Thoracic aorta (tissue), 2 donors: ENCODE measurements at places on chromosomes 16 and 17.

GRCh38 chr16:66058172-66058691 is 308.3 kb upstream of the CDH5 start:
- DNase-seq = no peak

GRCh38 chr16:21336231-21336630 is 58.1 kb upstream of the CRYM start:
- no peak for DNase-seq

- DNase-seq = no peak
Measured at GRCh38 chr17:8413328-8413727, 15.7 kb upstream of the RNF222 start.

DNA sequence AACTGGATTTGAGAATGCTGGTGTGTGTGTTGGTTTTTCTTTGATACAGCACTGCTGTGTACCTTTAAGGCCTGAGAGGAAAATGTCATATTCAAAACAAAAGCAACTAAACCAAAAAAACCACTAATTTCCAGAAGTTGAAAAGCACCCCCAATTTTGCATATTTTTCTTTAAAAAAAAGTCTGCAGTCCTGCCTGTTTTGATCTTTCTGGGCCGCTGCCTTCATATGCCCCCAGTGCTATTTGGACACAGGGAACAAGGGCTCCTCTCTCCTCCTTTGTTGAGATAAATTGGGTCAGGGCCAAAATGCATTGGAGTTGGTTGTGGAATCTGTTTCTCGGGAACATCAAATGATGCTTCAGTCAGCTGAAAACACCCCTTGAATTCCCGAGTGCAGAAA is 26.9 kb downstream of the GPT2 start:
- DNase-seq = no peak

DNA sequence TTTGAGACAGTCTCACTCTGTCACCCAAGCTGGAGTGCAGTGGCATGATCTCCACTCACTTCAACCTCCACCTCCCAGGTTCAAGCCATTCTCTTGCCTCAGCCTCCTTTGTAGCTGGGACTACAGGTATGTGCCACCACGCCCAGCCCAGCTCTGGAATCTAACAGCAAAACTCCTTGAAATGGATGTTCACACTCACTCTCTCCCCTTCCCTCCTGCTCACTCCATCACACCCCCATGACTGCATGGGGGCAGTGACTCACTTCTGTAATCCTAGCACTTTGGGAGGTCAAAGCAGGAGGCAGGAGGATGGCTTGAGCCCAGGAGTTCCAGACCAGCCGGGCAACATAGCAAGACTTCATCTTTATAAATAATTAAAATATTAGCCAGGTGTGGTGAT is 11.1 kb upstream of the TFAP4 start:
- DNase-seq = no peak

GRCh38 chr16:73096510-73096909 is 48.6 kb upstream of the ZFHX3 start:
- DNase-seq = no peak

- DNase-seq = no peak
Measured at GRCh38 chr17:72764632-72765041, 327.9 kb downstream of the SLC39A11 start.

DNA sequence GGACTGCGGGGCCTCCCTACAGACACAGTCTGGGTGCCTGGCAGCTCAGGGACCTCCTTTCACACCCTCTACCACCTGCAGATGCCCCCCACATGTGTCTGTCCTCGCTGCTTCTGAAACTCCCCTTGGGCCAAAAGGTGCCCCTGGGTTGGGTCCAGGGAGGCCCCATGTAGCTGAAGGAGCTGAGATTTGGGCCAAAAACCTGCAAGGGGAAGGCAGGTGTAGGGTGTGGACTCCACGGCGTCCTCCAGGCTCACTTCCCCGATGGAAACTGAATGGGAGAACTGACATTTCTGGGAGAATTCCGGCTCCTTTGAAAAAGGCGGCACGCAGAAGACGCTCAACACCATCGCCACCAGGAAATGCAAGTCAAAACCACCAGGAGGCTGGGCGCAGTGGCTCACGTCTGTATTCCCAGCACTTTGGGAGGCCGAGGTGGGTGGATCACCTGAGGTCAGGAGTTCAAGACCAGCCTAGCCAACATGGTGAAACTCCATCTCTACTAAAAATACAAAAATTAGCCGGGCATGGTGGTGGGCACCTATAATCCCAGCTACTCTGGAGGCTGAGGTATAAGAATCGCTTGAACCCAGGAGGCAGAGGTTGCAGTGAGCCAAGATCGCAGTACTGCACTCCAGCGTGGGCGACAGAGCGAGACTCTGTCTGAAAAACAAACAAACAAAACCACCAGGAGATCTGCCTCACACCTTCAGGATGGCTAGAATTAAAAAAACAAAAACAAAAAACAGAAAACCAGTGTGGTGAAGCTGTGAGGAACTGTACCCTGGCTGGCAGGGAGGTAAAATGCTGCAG is 13.2 kb upstream of the BAIAP2 start:
- no peak for DNase-seq

DNA sequence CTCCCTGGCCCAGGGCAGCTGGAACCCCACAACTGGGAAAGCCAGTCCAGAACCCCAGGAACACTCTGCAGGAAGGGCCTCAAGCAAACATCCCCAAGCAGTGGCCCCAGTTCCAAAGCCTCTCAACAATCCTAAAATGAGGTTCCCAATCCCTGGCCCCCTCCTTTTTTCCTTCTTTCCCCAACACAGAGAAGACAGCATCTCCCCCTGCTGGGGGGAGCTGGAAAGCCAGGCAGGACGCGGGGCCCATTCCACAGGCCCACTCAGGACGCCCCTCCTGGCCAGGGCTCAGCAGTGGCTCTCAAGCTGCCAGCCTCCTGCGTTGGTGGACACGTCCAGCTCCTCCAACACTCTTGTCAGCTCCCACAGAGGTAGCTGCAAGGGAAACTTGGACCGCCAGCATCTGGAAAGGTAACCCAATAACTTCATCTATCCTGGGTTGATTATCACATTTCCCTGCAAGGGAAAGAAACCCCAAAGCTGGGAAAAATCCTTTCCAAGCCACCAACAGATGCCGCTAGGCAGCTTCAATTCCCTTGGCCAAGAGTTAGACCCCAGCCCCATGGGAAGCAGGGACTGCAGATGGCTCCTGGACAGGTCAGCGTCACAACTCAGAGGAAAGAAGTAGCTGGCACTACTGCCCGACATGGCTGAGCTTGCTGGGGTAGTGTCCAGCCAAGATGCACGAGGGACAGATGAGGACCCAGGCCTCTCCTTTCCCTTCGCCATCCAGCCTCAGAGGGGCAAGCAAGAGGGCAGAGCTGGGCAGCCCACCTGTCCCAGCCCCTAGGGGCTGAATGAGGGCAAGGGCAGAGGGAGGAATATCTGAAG is 7.6 kb downstream of the HDAC5 start:
- DNase-seq = no peak

DNA sequence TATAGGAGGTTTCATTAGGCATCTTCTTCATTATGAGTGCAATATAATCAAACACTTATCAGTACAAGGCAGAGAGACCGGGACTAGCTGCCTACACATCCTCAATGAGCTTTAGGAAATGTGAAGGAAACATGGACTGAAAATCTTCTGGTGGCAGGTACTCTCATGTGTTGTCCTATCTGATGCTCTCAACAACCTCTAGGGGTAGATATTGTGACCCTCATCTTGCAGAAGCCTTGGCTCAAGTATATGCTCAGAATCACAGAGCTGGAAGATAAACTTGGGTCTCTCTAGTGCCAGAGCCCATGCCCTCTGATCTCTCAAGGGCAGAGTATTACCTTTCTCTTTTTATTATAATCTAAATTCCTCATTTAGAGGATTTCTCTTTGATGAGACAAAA is 181.6 kb upstream of the C17orf78 start:
- DNase-seq = no peak

DNA sequence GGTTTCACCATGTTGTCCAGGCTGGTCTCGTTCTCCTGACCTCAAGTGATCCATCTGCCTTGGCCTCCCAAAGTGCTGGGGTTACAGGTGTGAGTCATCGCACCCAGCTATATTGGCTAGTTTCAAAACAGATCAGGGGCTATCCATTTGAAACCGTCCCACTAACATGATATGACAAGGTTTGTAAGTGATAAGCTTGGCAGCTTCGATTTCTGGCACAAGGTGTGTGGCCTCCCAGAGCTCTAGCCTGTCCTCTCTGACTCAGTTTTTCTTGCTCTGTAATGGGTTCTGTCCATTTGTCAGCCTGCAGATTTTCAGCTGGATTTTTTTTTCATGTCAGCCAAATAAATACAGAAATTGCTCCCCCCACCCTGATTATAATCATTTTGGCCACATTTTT is 31.8 kb upstream of the TENT4B start:
- DNase-seq = no peak

DNA sequence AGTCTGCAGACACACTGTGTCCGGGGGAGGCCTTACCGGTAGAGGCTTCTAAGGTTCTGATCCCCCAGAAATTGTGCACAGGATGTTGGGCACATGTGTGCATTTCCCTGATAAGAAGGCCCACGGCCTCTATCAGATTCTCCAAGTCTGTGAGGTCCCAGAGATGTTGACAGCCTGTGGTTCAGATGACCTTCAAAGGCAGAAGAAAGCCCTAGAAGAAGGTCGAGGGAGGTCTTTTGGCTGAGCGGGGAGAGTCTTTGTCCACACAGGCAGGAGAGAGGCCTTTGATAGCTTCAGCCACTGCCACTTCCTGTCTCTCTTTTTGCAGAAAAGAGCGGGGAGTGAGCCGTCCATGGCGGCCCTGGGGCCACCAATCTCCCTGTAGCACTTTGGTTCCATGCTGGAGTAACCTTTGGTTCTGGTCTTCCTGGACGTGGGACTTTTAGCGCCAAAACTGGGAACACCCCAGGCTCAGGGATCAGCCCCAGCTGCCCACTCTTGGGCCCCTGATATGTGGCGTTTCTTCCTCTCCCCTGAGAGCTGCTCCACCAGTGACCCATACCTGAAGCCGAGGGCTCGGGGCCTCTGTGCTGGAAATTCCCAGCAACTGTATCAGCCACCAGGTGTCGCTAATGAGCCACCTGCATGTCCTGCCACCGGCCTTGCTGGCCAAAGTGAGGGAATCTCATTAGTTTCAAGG is 28.1 kb upstream of the LGALS9 start:
- peak; percentile 41 for DNase-seq

GRCh38 chr16:69936751-69937211 is 14.4 kb upstream of the CLEC18A start:
- DNase-seq = no peak

DNA sequence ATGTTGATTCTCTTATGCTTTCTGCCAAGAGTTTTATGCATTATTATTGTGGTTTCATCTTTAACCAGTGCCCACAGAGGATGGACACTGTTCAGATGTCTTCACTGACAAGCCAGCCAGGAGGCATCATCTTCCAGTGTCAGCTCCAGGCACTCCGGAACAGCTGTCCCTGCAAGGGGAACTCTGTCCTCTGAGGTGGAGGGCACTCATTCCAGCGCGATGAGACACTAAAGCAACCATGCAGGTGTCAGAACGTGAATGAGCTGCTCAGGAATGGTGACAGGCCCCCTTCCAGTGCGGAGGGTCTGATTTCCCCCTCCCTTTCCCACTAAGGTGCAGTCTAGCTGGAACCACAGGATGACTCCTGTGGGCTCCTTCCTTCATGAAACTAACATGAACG is 117.5 kb downstream of the NOG start:
- DNase-seq = no peak

DNA sequence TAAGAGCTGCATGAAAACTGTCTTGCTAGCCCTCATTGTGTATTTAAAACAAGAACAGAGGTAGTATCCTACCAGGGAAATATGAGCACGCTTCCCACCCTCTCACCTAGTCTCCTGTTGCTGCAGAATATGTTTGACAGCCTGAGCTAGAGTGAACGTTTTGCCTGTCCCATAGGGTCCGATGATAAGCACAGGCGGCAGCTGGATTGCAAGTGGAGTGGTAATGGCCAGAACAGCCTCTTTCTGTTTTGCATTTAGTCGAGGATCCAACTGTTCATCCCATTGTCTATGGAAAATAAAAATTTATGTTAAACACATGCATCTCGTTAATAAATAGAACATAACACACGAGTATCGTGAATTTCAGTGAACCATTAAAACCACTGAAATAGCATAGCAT is 84.2 kb downstream of the HELZ start:
- DNase-seq = no peak

GRCh38 chr16:56625943-56626654 is 518 bp downstream of the MT1E start:
- peak; percentile 70 for DNase-seq

DNA sequence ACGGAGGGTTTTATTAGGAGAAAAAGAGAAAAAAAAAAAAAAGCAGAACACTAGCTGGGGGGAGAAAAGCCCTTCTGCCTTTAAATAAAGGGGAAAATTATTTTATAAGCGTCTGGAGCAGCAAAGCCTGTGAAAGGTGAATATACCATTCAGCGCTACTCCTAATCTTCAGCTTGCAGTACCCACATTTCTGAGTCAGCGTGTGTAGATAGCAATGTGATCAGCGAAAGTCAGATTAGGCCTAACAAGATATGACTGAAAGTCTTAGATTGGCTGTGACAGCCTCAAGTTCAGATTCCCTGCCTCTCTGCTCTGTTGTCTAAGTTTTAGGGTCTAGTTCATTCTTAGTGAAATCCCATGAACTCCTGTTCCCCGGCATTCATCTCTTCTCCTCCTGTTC is 279.5 kb downstream of the TMEM114 start:
- DNase-seq = no peak

GRCh38 chr17:50672831-50673551 is 34.7 kb downstream of the ANKRD40 start:
- DNase-seq = peak; percentile 56

GRCh38 chr17:58268326-58268725 is 12.4 kb downstream of the MPO start:
- DNase-seq = no peak

GRCh38 chr17:43854498-43854897 is 7.5 kb downstream of the CD300LG start:
- DNase-seq = no peak

- DNase-seq = no peak
Measured at GRCh38 chr17:30832438-30833124, 815 bp downstream of the ATAD5 start.

GRCh38 chr16:87169509-87169995 is 147.6 kb downstream of the C16orf95 start:
- no peak for DNase-seq

DNA sequence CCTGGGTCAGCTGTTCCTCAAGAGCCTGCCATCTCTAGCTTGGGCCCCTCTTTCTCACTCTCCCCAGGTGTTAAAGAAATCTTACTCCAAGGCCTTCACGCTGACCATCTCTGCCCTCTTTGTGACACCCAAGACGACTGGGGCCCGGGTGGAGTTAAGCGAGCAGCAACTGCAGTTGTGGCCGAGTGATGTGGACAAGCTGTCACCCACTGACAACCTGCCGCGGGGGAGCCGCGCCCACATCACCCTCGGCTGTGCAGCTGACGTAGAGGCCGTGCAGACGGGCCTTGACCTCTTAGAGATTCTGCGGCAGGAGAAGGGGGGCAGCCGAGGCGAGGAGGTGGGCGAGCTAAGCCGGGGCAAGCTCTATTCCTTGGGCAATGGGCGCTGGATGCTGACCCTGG is 6.8 kb downstream of the CNP start:
- DNase-seq = no peak
